ENCODE measurements at places on chromosomes 12 and 14.

GRCh38 chr12:104656921-104657320, 200.2 kb downstream of the CHST11 start:
- no peak for DNase-seq

DNA sequence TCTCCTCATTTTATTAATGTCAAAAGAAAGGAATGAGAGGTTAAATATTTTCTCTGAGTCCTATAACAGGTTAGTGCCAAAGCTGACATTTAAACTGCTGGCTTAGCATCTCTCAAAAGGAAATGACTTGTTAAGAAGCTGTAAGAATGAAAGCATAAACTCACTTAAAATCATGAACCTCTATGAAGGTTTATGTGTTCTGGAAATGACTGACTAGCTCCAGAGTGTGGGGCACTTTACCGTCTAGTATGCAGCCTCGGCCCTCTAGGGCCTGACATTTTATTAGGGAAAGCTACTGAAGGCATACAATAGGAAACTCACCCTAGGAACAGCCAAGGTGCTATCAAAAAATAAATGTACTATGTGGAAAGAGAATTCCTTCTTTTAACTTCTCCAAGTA, 35.1 kb downstream of the SPX start:
- DNase-seq, result no peak

DNA sequence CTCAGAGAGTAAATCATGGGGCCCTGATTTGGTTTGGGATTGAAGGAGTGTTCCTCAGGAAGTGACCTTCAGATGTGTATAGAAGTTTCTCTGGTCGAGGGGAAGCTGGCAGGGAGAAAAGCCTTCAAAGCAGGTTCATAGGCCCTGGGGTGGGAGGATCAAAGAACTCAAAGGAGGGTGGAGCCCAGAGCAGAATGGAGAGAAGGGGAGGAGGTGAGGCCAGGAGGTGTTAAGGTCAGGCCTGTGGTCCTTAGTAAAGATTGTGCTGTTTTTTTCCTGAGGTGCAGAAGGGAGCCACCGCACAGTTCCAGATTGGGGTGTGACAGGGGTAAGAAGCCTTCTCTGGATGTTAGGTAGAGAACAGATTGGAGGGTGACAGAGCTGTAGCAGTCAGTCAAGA, 9.7 kb upstream of the CFAP251 start:
- no peak for DNase-seq

DNA sequence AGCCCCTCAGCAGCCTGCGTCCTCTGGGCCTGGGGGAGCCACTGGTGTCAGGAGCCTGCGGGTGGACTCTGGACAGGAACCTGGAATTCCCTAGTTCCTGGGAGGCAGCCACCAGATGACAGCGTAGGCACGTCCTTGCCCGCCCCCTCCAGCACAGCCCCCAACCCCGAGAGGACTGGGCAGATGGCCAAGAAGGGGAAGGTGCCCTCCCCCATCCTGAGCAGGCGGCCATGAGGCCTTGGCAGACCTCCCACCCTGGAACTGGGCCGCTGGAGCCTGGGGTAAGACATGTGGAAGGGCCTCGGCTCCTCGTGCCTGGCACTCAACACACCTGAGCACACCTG, 60.4 kb upstream of the FBRSL1 start:
- DNase-seq, result peak; percentile 41

GRCh38 chr14:73780896-73781295, 66.7 kb upstream of the PNMA1 start:
- DNase-seq, result no peak

All from B cell (primary cell).